NCI-H1930 (cell line): ENCODE measurements at places on chromosomes 3 and 15.

- DNase-seq: no peak
These were observed 749.6 kb downstream of the AGBL1 start for GRCh38 chr15:86829245-86829644.

DNA sequence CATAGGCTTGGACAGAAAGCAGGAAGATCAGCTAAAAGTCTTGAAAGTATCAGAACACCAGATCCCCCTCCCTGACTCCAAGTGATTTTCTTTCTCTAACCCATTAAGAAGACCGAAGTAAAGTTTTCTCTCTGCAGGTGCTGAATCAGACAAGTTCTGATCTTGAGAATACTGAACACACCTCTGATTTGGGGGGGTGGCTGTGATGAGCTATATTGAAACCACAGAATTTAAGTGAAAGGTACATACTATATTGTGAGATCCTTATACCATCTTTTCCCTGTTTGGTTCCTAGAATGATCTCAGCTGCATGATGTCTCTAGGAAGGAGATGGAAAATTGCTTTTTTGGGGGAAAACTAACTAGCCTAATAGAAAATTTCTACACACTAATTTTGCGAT, 196.0 kb downstream of the DIPK2A start:
- no peak for DNase-seq

DNA sequence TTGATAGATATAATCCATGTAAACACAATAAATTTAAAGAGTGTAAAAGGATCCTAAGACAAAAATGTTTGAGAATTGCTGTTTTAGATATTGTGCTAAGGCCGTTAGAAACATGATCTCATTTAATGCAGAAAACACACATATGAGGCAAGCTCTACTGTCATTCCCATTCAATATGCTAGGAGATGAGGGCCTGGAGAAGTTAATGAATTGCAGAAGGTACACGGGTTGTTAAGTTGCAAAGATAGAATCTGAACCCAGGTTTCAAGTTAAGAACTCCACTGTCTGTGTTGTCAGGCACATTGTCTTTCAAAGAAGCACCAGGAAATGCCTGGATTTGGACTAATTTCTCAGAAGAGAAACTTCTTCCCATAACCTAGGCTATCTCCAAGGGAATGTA, 65.1 kb upstream of the SAMMSON start:
- no peak for DNase-seq

DNA sequence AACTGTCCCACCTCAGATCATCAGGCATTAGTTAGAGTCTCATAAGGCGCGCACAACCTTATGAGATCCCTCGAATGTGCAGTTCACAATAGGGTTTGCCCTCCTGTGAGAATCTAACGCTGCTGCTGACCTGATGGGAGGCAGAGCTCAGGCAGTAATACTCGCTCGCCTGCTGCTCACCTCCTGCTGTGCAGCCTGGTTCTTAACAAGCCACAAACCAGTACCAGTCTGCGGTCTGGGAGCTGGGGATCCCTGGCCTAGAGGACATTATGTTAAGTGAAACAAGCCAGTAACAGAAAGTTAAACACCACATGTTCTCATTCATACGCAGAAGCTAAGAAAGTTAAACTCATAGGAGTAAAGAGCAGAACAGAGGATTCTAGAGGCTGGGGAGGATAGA, 47.0 kb downstream of the MAP3K13 start:
- no peak for DNase-seq

- DNase-seq: no peak
These were observed 198.1 kb downstream of the MBNL1 start for GRCh38 chr3:152466784-152467183.

- DNase-seq: no peak
These were observed 458.5 kb upstream of the ARRDC4 start for GRCh38 chr15:97502038-97502437.

DNA sequence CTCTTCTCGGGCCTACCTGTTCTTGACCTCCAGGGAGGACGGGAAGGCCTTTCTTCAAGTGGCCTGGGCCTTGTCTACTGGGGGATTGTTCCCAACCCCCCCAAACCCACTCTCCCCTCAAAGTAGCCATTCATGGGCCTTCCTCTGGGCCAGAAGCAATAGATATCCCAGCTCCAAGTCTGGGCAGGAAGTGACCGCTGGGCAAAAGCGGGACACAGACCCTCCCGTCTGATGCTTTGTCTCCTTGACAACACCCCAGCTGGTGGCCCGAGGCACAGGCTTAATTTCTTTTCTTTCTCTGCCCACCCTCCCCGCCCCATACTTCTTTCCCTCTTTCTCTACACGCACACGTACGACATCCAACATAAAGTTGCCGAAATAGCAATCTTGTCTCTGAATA, 41.4 kb upstream of the FEZF2 start:
- no peak for DNase-seq

- DNase-seq: no peak
These were observed 22.0 kb upstream of the SKOR1 start for GRCh38 chr15:67803299-67803698.

DNA sequence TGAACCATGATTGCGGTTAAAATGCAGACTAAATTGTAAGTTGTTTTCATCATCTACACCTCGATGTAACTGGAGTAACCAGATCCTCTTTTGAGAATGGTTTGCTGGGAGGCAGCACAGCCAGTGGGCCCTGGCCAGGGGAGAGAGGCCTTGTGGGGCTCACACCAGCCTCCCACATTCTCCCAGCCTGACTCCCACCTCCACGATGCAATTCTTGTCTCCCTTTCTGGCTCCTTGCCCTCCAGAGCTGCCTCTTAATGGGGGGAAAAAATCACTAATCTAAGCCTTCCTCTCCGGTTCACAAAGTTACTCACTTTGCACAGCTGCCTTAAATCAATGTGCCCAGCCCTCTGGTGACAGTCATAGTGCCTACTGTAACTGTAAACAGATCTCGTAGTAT, 17.9 kb upstream of the PAQR5 start:
- no peak for DNase-seq

DNA sequence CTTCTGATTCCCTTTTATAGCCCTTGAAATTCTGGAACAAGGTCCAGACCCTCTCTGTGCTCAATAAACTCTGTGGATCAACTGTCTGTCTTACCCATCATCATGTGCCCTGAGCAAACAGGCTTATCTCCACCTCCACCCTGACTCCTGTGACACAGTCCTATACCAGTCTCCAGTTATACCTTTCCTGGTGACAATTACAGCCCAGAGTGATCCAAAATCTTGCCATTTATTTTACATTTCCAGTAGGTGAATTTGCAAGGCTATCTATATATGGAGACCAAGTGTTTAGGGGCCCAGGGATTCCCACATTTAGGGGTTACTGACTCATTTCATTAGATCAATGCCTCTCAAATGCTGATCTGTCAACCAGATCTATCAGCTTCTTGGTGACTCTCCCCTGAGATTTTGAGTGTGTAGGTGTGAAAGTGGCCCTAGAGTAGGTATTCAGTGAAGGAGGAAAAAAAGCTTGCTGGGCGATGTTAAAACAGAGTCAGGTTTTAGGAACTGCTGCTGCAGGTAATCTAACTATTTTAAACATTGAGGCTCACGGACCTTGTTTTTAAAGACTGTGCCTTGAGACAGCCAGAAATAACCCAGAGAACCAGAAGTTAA, 229.6 kb upstream of the WNT5A start:
- DNase-seq: no peak

DNA sequence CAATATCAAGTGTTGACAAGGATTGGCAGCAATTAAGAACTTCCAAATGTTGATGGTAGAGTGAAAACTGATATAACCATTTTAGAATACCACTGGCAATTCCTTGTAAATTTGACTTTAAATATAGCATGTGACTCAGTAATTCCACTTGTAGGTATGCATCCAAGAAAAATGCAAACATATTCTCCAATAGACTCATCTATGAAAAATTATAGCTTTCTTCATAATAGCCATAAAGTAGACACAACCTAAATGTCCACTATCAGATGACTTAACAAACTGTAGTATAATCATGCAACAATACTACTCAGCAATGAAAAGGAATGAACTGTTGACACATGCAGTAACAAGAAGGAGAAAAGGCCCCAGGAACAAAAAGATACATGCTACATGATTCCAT, 988.1 kb downstream of the FHIT start:
- DNase-seq: no peak

GRCh38 chr15:74337607-74338211, 29.7 kb downstream of the CYP11A1 start:
- DNase-seq: no peak

DNA sequence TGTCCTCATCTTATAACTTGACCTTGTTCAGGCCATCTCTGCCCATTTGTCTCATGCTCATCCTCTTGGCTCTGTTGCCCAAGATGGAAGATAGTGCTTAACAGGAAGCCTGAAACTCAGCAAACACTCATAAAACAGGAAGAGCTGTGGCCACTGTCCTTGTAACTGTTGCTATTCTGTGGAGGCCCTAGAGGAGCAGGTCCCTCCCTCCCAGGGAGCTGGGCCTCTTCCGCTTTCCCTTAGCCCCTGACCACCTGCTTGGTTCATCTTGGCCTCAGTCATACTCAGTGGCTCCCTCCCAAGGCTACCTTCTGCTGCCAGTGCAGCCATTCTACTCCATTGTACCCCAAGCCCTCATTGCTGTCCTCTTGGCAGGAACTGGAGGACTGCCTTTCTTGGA, 3.5 kb downstream of the MAPKAPK3 start:
- no peak for DNase-seq

GRCh38 chr3:182142928-182143327, 431.2 kb downstream of the SOX2 start:
- no peak for DNase-seq

DNA sequence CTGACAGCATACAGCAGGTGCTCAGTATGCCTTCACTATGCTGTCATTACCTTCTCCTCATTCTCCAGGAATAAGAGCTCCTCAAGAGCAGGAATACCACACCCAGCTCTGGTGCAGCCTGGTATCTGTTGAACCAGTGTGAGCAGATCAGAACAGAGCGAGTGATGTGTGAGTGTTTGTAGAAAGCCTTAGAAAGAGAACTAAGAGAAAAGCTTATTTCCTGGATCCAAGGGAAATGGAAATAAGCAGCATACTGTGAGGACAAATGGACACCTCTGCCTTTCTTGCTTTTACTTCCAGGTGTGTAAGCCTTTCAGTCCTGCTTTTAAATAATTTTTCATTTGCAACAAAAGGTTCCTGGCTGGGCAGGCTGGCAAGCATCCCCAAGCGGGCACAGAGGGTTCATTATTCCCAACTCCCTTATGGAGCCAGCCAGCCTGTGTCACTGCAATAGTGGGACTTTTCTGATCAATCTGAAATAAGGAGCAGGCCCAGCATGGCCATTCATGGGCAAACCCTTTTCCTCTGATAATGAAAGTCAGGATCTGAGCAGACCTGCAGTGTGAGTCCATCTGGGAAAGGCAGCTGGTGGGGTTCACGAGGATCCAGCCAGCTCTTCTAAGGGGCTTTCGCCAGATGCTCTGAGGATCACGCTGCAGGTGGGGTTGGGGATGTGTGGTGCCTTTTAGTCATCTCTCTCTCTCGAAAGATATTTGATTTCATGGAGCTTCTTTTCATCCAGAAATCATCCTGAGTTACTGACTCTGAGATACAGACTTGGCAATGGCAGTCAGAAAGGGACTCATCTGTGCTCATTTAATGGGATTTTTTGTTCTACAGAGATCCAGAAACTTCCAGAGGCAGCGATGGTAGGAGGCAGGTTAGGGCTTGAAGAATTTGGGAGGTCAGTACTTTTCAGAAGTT, 594.9 kb upstream of the CFAP20DC start:
- no peak for DNase-seq

GRCh38 chr3:48639944-48640606, 4.8 kb upstream of the SLC26A6 start:
- no peak for DNase-seq

DNA sequence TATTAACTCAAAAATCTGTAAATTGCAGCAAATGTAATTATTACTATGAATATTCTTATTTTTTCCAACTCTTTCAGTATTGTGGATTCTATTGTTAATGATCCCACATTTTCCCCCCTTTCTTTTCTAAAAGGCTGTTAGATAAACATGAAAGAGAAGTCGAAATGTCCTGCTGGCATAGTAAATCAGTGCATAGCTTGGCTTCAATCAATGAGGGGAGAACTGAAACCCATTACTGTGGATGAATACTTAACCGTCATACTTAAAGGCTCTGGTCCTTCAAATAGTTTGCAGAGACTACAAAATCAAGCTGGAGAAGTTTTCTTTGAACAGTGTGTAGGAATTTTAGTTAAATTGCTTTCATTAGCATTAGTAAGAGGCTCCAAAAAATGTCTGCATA, 667.9 kb downstream of the CADM2 start:
- DNase-seq: no peak

DNA sequence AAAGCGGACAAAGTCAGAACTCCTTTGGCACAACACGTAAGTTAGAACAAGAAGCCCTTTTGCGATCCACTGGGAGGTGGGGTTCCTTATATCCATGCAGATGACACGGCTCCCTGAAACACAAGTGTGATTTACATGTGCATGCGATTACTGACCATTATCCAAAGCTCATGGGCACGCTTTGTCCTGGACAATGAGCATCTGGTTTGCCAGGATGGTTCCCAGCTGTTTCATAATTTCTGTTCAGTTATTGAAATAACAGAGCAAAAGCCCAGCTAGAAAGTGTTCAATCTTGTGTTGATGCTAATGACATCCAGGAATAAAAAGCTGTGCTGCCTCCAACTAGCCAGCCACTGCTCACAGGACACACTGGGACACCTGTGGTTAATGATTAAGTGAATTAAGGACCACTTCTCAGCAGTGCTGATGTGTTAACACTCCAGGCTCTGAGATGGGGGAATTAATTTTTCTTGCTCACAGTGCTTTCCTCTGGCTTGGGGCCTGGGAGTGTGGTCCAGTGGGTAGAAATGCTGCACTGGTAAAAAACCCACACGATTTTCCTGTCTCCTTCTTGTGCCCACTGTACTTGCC, 123.1 kb upstream of the SLC2A2 start:
- no peak for DNase-seq
